ENCODE measurements at places on chromosomes 7 and 10.

- DNase-seq = no peak
Measured at GRCh38 chr7:100007887-100008286, 7.5 kb upstream of the ZKSCAN1 start.

DNA sequence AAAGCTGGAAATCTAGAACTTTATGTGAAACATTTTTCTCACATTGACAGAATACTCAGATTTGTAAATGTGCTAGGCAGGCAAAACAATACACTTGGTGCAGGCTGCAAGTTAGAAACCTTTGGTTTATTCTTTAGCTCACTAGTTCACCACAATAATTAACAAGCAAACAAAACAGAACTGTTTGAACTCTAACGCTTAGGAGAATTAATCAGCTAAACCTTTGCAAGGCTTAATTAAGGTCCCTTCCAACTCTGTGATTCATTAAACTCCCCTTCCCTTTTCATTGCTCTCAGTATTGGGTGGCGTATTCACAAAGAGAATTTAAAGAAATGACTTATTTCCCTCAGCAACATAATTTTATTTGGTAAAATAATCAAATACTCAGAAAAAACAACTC is 99.0 kb downstream of the PON1 start:
- DNase-seq = no peak

DNA sequence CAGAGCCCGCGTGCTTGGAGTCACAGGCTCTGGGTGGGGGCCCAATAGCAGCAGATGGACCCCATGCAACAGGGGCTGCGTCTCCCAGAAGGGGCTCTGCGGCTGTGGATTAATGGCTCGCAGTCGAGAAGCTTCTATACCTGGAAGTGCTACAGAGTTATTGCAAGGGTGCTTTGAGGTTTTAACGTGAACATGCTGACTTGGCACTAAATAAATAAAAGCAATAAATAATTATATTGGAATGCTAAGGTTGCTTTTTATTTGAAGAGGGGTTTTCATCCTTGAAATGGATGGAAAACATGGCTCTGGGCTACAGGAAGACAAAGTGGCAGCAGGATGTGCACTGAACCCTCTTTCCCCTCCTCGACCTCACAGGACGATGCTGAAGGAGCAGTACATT is 122.4 kb downstream of the PAXIP1 start:
- no peak for DNase-seq

DNA sequence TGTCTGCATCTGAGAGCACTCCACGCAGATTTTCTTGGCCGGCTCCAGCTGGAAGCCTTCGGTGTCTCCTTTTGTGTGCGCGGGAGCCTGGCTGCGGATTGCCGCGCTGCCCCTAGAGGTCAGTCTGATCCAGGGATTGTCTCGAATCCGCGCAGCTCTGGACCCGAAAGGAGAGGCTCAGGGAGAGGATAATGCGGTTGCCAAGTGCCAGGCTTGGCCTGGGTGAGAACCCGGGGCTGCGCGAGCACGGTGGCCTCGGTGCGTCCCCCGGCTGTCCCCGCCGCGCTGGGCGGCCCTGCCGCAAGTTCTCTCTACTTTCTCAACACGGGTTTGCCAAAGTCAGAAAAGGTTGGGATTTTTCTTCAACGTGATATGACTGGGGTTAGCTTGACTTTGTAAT is 140.9 kb downstream of the ADCYAP1R1 start:
- no peak for DNase-seq

DNA sequence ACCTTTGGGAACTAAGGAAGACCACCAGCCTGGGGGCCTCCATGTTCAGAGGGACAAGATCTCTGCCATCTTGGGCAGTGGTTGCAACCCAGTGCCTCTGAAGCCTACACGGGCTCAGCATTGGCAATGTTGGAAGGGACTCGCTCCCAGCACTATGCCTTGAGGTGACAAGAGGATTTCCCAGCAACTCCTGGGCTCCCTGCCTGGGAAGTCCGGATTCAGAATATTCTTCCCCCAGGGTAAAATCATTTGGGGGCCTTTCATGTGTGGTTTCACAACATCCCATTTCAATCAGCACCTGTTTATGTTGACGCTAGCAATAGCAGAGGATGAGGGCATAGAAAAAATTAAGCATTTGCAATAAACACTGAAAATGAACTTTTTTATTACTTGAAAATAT is 509.8 kb upstream of the MGMT start:
- no peak for DNase-seq

Data from activated CD8-positive, alpha-beta memory T cell treated with anti-CD3 and anti-CD28 coated beads, Interleukin-2, amount 50 U/mL, for 4 hours (primary cell).